ENCODE measurements at places on chromosomes 7 and 10.

- no peak for DNase-seq
These were observed 150.4 kb downstream of the ACTR3B start for GRCh38 chr7:152909683-152910544.

- DNase-seq = no peak
These were observed 117.5 kb downstream of the CAMK1D start for GRCh38 chr10:12466704-12467305.

DNA sequence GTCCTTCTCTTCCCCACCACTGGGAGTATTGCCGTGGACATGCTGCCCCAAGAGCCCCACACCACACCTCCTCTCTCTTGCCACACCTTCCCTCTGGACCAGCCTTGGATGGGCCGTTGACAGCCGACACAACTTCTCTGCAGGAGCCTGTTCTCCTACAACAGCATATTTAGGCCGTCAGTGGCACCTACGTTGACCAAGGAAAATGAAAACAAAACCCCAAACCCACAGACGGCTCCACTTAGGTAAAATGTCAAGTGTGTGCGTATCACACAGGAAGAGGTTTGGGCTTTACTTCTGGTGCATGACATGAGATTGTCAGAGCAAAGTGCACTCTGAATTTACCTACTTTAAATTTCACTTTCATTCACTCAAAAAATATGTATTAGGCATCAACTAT, 246.6 kb downstream of the ZMYND11 start:
- DNase-seq = no peak

GRCh38 chr10:75334720-75335119, 66.8 kb downstream of the ZNF503 start:
- DNase-seq = no peak

DNA sequence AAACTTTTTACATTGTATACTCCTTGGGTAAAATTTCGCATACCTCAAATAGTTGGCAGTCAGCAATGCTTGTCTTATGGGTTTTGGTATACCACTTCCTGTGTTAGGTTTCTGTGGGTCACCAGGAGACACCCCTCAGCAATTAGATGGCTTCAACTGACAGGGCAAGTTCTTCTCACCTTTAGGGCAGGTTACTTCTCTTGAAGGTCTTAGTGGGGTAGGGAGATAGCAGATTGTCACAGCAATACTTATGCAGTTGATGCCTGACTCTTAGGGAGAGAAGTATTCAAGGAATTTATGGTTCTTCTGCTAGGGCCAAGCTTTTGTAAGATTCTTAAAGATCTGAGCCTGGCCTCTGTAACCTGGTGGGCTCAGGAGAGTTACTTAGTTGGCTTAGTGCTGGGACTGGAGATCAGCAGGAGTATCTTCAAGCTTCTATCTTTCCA, 42.9 kb downstream of the MKLN1 start:
- DNase-seq = peak; percentile 63

DNA sequence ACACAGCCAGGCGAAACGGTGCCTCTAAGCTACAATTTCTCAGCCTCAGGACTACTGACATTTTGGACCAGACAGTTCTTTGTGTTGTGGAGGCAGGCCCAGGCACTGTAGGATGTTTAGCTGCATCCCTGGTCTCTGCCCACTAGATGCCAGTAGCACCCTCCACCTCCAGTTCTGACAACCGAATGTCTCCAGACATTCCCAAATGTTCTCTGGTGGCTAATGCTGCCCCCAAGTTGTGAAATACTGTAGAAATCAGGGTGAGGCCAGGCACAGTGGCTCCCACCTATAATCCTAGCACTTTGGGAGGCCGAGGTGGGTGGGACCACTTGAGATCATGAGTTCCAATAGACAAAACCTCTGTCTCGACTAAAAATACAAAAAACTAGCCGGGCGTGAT, 18.2 kb downstream of the HNRNPF start:
- peak; percentile 28 for DNase-seq

GRCh38 chr7:52635021-52635420, 400.4 kb upstream of the POM121L12 start:
- no peak for DNase-seq

- DNase-seq = no peak
These were observed 740 bp downstream of the GALNT11 start for GRCh38 chr7:152025937-152026890.

GRCh38 chr10:69916118-69916517, 114.4 kb downstream of the COL13A1 start:
- DNase-seq = no peak

GRCh38 chr7:17651863-17652385, 288.4 kb downstream of the SNX13 start:
- DNase-seq = peak; percentile 88

- no peak for DNase-seq
These were observed 73.7 kb downstream of the DKK1 start for GRCh38 chr10:52387744-52388143.

DNA sequence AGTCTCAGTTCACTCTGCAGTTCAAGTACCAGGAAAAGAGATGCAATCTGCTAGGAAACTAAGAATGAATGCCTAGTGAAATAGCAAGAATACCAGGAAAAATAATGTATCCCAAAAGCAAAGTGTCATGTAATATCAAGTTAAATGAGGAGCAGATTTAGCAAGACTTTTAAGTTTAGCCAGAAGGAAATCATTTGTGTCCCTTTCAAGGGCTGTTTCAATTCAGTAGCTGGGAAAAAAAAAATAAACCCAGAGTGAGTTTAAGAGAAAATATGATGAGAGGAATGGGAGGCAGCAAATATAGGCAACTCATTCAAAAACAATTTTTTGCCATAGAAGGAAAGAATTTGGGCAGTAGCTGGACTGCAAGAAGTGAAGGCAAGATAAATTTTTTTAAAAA, 135.8 kb downstream of the DGKB start:
- DNase-seq = no peak

- DNase-seq = peak; percentile 96
These were observed 32.1 kb upstream of the MDFIC start for GRCh38 chr7:114889646-114890285.

DNA sequence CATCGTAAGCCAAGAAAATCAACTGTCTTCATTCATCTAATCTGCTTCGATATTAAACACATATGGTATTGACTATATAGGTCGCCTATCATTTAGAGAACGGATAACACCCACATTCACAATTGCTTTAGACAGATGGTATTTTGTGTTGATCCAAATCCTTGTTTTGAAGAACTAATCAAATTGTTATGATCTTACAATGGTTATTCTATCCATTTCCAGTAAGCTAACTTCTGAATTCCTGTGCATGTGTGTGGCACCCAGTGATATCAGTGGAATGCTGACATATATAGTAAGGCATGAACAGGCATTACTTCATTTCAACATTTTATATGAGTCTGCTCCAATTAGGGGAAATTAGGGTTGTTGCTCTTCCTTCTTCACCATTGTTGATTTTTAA, 98.8 kb downstream of the SEMA3E start:
- peak; percentile 45 for DNase-seq
